ENCODE measurements at places on chromosomes 7 and 10.

- no peak for DNase-seq
- no peak overlapping the region for H3K27ac ChIP-seq
- no peaks in the 10 kb centered on the region for H3K36me3 ChIP-seq
- H3K4me1 ChIP-seq, result no peaks in the 10 kb centered on the region
These were observed 15.4 kb downstream of the SEMA3E start for GRCh38 chr7:83633516-83633915.

DNA sequence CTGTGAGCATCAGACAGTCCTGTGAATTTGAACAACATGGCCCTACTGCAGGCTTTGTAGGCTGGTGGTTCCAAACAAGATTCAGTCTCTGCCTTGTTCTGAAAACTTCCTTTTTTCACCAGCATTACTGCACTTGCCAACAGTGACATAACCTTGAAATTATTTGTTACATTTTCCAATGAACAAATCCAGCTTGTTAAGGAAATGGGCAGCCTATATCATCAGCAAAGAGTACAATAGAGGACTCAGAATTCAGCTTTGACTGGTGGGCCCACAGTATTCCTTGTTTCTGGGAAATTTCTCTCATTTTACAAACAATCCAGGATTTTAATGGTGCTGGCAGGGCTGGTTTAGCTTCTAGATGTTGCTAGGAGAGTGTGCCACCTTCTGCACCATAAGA is 703.7 kb upstream of the FZD8 start:
- no peak for DNase-seq
- no peak overlapping the region for H3K4me3 ChIP-seq
- H3K4me1 ChIP-seq, result no peaks in the 10 kb centered on the region
- H3K27ac ChIP-seq, result no peak overlapping the region
- H3K36me3 ChIP-seq, result no peaks in the 10 kb centered on the region

DNA sequence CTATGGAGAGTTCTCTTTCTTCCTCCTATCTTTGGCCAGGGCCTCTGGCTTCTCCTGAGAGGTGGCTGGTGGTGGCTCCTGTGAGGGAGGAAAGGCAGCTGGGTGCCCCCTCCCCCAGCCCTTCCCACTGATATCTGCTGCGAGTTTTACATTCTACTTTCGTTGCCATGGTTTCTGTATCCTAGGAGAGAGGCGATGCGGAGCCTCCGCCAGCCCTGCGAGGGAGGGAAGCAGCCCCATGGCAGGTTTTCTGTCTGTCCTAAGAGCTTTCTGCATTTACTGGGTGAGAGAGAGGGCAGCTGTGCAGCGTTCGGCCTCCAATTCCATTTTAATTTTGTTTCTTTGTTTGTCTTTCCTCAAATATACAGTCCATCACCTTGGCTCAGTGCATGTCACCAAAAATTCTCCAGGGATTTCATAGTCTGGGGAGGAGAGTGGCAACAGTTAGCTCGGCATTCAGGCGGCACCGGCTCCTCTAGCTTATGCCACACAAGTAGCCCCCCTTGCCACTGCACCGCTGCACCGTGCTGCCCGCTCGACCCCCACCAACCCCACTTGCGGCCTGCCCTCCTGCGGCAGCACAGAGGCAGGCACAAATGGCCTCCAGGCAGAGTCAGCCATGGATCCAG is 20.4 kb downstream of the DNAJB12 start:
- peaks cover 8% of the 10 kb centered on the region for H3K27me3 ChIP-seq
- H3K4me3 ChIP-seq, result no peak overlapping the region
- peaks cover 13% of the 10 kb centered on the region for H3K36me3 ChIP-seq
- peaks cover 31% of the 10 kb centered on the region for H3K4me1 ChIP-seq
- no peak for DNase-seq
- no peak overlapping the region for H3K27ac ChIP-seq

DNA sequence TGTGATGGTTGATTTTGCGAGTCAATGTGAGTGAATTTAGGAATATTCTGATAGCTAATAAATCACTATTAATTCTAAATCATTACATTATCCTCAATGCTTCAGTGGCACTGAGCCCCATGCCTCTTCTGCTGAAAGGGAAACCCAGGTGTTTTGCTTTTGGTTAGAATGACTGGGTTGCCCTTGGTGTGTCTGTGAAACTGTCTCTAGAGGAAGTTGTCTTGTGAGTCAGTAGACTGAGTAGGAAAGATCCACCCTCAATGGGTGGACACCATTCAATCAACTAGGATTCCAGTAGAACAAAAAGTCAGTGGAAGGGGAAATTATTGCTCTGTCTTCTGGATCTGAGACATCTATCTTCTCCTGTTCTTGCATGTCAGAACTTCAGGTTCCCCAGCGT is 472.4 kb downstream of the ANKRD7 start:
- H3K4me3 ChIP-seq, result no peak overlapping the region
- H3K4me1 ChIP-seq, result no peaks in the 10 kb centered on the region
- H3K27me3 ChIP-seq, result no peaks in the 10 kb centered on the region
- H3K36me3 ChIP-seq, result no peaks in the 10 kb centered on the region
- no peak for DNase-seq

DNA sequence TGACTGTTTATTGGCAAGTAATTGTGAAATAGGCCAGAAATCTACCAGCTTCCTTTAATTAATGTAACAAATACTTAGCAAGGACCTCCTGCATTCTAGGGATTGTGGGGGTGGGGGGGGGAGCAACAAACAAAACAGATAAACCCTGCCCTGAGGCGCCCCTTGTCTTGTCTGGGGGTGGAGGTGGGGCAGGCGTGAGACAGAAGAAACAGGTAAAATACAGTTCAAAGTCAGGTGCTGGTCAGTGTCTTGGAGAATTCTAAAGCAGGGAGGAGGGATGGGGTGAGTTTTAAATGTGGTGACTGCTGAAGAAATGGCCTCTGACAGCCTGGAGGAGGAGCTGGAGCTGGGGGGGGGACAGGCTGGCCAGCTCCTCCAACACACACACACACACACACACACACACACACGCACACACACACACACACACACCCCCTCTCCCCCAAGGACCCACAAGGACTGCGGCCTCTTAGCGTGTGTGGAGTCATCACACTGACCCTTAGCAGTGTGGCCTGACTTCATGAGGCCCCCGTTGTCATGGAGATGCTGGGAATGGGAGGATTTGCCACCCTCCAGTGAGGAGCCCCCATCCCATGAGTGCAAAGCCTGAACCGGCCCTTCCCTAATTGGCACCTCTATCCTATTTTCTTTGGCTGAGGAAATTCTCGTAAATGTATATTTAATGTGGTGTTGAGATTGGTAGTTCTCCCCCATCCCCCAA is 190.4 kb downstream of the MGMT start:
- no peak overlapping the region for H3K4me3 ChIP-seq
- peaks cover 11% of the 10 kb centered on the region for H3K36me3 ChIP-seq
- H3K4me1 ChIP-seq, result no peaks in the 10 kb centered on the region

- no peaks in the 10 kb centered on the region for H3K36me3 ChIP-seq
- H3K4me1 ChIP-seq, result no peaks in the 10 kb centered on the region
- H3K27me3 ChIP-seq, result peaks cover 4% of the 10 kb centered on the region
- H3K27ac ChIP-seq, result no peak overlapping the region
These were observed 69.0 kb downstream of the SEC61G start for GRCh38 chr7:54690050-54690443.

DNA sequence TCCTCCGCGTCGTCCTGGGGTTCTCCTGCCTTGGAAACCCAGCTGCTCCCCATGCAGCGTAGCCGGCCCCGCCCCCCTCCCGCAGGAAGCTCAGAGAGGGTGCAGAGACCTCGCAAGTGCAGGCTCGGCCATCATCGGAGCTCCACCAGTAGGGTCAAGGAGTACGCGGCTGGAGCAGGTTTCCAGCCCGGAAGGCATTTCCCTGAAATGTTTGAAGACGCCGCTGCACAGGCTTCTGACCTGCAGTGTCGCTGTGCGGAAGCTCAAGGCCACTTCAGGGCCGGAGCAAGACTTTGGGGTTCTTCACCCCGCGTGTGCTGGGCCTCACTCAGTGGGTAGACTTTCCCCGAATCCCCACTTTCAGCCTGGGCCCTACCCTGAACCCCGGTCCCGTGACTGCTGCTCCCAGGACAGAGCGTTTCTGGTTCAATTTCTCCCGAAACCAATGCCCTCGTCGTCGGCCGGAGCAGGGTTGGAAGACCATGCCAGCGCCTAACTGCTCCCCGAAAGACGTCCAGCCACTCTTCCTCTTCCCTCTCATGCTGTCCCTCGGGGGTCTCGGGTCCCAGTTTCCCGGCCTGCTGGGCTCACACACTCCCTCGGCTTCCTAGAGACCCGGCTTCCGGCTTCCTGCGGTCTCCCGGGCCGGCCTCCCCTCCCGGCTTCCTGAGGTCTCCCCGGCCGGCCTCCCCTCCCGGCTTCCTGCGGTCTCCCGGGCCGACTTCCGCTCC is 52.1 kb downstream of the INSIG1 start:
- no peaks in the 10 kb centered on the region for H3K36me3 ChIP-seq
- peaks cover 8% of the 10 kb centered on the region for H3K27me3 ChIP-seq
- peaks cover 5% of the 10 kb centered on the region for H3K4me1 ChIP-seq

DNA sequence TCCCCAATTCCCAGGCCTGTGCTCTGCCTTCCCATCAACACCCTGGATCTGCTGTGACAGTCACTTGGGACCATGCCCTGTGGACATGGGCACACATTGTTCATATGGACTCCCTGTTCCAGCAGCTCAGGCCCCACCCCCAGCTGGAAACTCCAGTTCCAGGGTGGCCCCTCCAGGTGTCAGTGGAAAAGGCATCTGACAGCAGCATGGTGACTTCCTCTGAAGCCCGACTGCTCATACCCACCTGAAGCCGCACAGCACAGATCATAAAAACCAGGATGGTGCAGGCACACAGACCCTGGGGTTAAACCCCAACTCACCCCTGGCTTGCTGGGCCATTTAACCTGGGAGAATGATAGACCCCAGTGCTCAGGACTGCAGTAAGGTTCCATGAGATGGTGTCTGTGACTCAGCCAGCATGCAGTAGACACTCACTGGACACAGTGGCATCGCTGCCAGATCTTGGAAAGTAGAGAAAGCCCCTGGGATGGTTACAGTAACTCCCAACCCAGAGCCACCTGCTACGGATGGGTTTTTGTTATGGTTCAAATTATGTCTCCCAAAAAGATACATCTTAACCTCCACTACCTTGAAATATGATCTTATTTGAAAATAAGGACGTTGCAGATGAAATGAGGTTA is 72.6 kb upstream of the NANOS1 start:
- no peaks in the 10 kb centered on the region for H3K36me3 ChIP-seq
- no peak overlapping the region for H3K4me3 ChIP-seq
- H3K27me3 ChIP-seq, result peaks cover 36% of the 10 kb centered on the region
- peaks cover 26% of the 10 kb centered on the region for H3K4me1 ChIP-seq
